ENCODE measurements at places on chromosomes 13 and 19.

DNA sequence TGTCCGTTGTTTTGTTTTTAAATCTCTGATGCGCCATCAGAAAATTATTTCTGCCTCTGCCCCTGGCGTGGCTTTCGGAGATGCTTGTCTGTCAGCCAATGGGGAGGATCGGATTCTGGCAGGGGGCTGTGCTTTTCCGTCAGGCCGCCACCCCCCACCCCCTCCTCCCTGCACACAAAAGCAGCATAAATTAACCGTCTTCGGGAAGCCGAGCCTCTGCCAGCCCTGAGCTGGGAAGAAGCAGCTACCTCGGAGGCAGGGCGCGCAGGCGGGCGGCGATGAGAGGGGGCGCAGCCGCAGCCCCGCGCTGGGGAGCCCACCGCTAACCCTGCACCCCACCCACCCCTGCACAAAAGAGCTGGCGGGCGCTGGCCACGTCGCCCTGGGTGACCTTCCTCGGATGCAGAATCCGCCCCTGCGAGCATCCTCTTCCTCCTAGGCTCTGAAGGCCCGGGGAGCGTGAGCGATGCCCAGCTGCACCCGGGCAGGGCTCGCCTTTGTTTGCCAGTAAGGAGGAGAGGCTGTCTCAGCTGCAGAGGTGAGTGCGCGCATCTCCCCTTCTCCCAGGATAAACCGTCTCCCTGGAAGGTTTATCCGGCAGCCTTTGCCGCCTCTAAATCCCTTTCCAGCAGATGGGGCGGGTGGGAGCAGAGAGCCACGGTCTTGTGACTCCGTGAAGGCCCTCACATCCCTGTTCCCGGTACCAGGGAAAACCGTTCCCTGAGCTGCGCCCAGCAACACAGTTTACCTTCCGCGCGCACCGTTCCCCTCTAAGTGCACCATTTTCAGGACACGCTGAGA lies at the start of gene ATCAY:
Gene ATCAY (plus strand): TSS at position 215 of the 801 bp plus-strand sequence. CDS start 5,083 bp downstream, outside the sequence.
- no peak for DNase-seq

DNA sequence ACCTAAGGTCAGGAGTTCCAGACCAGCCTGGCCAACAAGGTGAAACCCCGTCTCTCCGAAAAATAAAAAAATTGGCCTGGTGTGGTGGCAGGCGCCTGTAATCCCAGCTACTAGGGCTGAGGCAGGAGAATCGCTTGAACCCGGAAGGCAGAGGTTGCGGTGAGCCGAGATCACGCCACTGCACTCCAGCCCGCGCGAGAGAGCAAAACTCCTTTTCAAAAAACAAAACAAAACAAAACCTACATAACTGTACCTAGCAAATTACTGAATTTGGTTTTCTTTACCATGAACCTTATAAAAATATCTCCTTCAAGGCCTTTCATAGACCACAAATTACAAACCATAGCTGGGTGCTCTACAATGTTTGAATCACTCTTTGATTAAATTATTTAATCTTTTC lies 760 bp downstream of the ZNF91 start:
- no peak for DNase-seq

DNA sequence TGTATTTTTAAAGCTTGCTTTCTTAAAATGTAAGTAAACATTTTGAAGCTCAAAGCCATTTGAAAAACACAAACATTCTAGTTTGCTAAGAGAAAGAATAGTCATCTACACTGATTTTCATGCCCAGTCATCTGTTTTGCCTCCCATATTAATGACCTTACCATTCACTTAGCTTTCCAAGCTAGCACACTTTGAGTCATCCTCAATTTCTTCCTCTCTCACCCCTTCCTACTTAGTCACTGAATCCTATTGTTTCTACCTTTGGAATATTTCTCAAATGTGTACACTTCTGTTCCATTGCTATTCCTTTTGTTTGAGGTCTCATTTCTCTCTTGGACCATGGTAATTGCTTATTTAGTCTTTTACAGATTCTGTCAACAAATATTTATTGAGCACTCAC lies 7.3 kb upstream of the HS6ST3 start:
- no peak for DNase-seq

DNA sequence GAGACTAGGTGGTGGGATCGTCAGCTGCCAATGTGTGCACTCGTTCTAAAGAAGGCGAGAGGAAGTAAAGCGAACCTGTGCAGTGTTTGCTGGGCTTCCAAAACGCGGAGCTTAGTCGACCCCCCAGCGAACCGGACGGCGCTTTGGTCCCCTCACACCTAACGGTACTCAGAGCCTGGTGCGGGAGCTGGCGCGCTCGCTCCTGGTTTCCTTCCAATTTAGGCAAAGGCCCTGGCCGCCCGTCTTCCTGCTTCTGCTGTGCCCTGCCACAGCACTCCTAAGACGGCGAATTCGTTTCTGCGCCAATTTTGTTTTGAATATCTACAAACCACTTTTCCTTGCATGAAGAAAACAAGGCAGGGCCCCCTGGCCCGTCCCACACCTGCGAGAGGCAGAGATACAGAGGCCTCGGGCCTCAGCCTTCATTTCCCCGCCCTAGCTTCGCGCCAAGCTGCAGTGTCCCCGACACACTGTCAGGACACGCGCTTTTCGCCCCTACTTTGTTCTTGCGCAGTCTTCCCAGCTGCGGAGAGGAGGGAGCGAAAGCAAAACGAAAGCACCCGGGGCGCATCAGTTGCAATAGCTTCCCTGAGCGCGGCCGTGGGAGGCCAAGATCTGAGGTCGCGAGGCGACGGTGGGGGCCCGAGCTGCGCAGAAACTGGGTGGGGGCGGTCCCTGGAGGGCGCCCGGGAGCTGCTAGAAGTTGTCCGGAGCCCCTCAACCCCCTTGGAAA lies 111.9 kb downstream of the KCNRG start:
- DNase-seq = no peak

- DNase-seq = no peak
These were observed 39.6 kb upstream of the CD33 start for GRCh38 chr19:51185069-51185867.

GRCh38 chr13:77397636-77398035 lies 70.7 kb upstream of the MYCBP2 start:
- no peak for DNase-seq

- DNase-seq = no peak
These were observed 5.9 kb upstream of the GPR18 start for GRCh38 chr13:99264051-99264450.

GRCh38 chr19:18118420-18119012 lies 20.9 kb downstream of the MAST3 start:
- no peak for DNase-seq

GRCh38 chr13:46874006-46874405 lies 22.8 kb downstream of the HTR2A start:
- DNase-seq = no peak

- DNase-seq = no peak
These were observed 233.7 kb upstream of the IPO5 start for GRCh38 chr13:97719736-97720135.

GRCh38 chr19:20247016-20247683 lies 80.1 kb downstream of the ZNF486 start:
- DNase-seq = peak; percentile 5

- no peak for DNase-seq
These were observed 11.1 kb downstream of the POU2F2 start for GRCh38 chr19:42121036-42121621.

DNA sequence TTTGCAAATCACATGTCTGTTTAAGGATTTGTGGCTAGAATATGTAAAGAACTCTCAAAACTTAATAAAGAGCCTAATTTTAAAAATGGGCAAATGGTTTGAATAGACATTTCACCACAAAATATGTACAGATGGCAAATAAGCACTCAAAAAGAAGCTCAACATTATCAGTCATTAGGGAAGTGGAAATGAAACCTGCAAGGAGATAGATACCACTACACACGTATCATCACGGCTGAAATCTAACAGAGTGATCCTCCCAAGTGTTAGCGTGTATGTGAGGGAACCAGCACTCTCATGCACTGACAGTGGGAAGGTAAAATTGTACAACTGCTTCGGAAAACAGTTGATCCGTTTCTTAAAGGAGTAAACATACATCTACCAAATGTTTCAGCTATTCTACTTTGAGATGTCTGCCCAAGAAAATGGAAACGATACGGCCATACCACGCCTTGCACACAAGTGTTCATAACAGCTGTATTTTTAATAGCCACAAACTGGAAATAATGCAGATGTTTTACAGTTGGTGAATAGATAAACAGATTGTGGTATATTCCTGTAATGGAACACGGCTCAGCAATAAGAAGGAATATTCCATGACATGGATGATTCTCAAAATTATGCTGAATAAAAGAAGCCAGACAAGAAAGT lies 14.5 kb downstream of the ARHGEF7 start:
- DNase-seq = no peak

GRCh38 chr19:4487572-4487971 lies 15.5 kb downstream of the HDGFL2 start:
- DNase-seq = no peak

- DNase-seq = no peak
These were observed 8.7 kb downstream of the BRD4 start for GRCh38 chr19:15323496-15324235.

- no peak for DNase-seq
These were observed 3.9 kb downstream of the BCKDHA start for GRCh38 chr19:41401483-41401882.

- DNase-seq = no peak
These were observed 62.2 kb upstream of the GTF3A start for GRCh38 chr13:27362064-27362751.

- no peak for DNase-seq
These were observed 111.2 kb downstream of the LRCH1 start for GRCh38 chr13:46664195-46664594.

- no peak for DNase-seq
These were observed 1.8 kb downstream of the TMEM259 start for GRCh38 chr19:1018932-1019615.

DNA sequence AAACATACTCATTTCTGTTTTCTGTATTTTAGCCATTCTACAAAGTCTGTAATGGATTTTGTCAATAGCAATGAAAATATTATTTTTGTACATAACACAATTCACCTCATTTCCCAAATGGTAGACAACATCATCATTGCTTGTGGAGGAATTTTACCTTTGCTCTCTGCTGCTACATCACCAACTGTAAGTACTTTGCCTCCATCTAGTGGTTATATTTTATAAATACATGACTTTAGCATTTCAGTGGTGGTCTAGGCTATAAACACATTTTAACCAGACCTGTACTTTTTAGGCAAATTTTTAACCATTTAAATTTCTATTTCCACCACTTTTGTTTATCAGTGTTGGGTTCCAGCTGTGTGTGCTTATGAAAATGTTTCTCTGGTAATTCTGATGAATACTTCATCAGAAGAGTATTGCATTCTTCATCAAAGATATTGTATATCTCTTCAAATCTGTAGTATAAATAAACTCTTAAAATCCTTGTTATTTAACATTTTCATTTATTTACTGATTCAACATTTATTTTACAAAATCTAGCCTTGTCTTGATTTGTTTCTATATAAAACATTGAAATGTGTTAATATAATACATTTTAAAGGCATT lies 222.4 kb downstream of the NBEA start:
- no peak for DNase-seq

DNA sequence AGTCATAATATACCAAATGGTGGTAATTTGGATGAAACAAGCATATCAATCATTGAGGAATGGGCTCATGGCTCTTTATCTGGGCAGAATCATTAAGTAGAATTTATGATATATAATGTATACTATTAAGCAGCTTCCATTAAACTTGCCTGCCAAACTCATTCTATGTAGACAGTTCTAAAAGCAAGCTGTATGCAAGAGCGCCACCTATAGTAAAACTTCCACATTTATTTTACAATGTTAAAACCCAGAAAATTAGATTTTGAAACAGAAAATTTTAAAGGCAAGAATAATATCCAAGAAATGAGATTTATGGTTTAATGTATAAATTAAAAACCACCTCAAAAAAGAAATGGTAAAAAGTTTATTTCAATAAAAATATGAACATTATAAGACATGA lies 161.5 kb downstream of the MZT1 start:
- DNase-seq = no peak

GRCh38 chr19:31306006-31306753 lies 43.1 kb downstream of the TSHZ3 start:
- no peak for DNase-seq

DNA sequence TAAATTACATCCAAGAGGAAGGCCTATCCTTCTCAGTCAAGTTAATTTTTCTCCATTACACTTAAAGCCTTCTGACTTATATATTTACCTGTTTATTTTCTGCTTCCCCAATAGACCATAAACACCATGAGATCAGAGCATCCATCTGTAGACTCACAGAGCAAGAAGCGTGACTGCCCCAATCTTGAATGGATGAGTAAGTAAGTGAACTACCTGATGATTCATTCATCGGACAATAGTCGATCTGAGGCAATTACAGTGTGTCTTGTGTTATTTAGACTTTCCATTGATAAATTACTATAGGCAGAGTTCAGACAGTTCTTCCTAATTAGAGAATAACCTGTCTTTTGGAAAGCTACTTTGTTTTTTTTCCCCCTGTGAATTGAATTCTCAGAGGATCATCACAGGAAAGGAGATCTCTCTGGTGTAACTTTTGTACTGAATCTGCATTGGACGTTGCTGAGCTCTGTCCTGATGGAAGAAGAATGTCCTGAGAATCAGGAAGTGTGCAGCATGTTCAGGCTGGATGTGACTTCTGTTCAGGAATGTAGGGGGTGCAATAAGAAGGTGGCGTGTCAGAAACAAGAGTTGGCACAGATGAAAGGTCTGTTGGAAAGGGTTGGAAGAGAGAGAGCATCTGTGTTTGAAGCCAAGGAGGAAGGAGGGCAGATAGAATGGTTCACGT lies 367.0 kb downstream of the NALCN start:
- no peak for DNase-seq

- DNase-seq = no peak
These were observed 95.6 kb upstream of the RFC3 start for GRCh38 chr13:33722216-33722915.

DNA sequence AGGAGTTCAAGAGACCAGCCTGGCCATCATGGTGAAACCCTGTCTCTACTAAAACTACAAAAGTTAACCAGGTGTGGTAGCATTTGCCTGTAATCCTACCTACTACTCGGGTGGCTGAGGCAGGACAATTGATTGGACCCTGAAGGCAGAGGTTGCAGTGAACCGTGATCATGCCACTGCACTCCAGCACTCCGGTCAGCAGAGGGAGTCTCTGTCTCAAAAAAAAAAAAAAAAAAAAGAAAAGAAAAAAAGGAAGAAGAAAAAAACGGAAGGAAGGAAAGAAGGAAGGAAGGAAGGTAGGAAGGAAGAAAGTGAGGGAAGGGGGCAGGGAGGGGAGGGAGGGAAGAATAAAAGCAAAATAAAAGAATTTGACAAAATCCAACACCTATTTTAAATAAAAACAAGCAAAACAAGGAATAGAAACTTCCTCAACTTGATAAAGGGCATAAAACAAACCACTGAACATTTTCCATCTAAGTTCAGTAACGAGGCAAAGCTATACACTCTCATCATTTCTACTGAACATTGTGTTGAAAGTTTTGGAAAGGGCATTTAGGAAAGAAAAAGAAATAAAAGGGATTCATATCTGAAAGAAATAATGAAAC lies 411.6 kb upstream of the SLITRK5 start:
- DNase-seq = no peak

- peak; percentile 75 for DNase-seq
These were observed 2.0 kb downstream of the REX1BD start for GRCh38 chr19:18590273-18591272.

DNA sequence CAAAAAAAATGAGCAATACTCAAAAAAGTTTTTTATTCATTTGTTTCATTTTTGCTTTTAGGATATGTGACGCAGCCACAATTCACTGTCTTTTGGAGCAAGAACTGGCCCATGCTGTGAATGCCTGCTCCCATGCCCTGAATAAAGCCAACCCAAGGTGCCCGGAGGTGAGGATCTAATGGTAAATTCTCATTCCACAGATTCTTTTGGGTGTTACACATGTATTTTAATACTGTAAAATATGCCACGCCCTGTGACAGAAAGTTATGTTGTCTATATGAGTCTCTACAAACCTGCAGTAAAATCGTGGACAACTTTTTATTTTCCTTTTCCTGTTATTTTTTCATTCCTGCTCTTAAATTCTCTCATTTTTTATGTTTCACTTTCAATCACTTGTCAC lies 57.5 kb upstream of the AKAP11 start:
- no peak for DNase-seq

Measured in Panc1 (cell line).